ENCODE measurements at places on chromosomes 1 and 21.

- no peak for DNase-seq
Measured at GRCh38 chr1:54978528-54979326, 1.7 kb upstream of the TMEM61 start.

GRCh38 chr1:201633811-201634210 lies 94.9 kb downstream of the NAV1 start:
- DNase-seq, result no peak

GRCh38 chr1:222889440-222889839 lies 74.6 kb downstream of the DISP1 start:
- no peak for DNase-seq

GRCh38 chr1:114350731-114351445 lies 160.1 kb downstream of the TRIM33 start:
- DNase-seq, result no peak

- no peak for DNase-seq
Measured at GRCh38 chr1:246558041-246558440, 8.0 kb downstream of the TFB2M start.

- DNase-seq, result no peak
Measured at GRCh38 chr1:12153181-12153785, 13.5 kb upstream of the TNFRSF1B start.

GRCh38 chr1:117059334-117059677 lies 820 bp upstream of the TTF2 start:
- DNase-seq, result peak; percentile 24

- DNase-seq, result no peak
Measured at GRCh38 chr1:162028726-162029125, 5.1 kb upstream of the OLFML2B start.

DNA sequence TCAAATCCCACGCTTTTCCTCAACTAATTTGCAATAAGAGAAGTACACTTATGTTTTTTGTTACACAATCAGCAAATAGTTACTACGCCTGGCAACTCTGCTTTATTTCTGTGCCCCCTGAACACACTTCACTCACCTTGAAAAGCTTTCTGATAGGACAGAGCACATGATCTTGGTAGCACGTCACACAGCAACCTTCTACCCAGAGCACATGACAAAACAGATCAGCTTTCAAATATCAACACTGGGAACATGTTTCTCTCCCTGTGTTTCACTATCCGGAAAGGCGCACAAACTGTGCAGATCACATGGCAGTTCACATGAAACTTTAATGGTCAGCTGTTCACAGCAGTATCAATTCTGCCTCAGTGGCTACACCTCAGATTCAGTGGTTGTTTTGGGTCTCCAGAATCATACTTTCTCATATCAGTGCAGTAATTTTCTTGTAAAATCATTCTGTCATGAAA lies 2.2 kb downstream of the SLC19A2 start:
- no peak for DNase-seq

DNA sequence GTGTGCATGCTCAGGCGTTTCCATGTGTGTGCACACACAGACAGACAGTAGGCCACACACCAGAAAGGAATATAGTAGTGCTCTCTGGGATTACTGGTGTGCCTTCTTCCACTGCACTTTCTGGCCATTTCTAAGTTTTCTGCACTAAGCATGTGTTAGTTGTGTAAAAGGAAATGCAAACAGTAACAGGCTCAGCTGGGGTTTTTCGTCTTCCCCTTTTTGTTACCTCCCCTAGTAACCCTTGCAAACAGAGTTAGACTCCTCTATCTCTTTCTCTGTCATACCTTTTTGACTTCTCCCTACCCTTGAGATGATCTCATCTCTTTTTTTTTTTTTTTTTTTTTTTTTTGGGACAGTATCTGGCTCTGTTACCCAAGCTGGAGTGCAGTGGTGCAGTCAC lies 196.3 kb downstream of the SDCCAG8 start:
- DNase-seq, result no peak

GRCh38 chr1:176517484-176517883 lies 54.5 kb downstream of the PAPPA2 start:
- no peak for DNase-seq

Measured in NCI-H1694 (cell line).